HuH-7.5 (cell line): ENCODE measurements at places on chromosomes 1 and 21.

GRCh38 chr1:234564035-234565029 is 45.6 kb downstream of the IRF2BP2 start:
- no peak for DNase-seq

- no peak for DNase-seq
These were observed 10.4 kb upstream of the FCMR start for GRCh38 chr1:206932177-206932576.

DNA sequence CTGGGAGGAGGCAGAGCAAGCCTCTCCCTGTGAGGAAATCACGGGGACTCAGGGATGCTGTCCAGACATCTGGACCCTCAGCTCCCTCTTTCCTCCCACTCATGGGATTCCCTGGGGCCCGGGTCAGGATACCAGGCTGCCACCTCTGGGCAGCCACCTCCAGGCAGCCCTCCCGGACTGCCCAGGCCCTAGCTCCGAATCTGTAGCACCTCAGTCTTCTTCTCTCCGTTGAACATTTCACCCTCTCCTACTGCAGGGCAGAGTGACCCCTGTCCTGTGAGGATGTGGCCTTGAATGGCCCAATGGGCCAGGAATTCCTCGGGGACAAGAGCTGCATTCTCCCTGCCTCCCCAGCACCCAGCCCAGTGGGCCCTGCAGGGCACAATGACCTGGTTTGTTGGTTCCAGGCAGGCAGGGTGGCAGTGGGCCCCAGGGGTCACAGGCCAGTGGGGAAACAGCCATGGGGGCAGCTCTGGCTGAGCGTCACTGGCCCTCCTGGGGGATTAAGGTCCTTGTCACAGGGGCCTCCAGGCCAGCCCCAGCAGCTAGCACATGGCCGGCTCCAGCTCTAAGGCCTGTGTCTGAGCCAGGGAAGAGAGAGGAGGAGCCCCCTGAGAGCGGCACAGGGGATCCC is 9.5 kb upstream of the TTC34 start:
- no peak for DNase-seq

DNA sequence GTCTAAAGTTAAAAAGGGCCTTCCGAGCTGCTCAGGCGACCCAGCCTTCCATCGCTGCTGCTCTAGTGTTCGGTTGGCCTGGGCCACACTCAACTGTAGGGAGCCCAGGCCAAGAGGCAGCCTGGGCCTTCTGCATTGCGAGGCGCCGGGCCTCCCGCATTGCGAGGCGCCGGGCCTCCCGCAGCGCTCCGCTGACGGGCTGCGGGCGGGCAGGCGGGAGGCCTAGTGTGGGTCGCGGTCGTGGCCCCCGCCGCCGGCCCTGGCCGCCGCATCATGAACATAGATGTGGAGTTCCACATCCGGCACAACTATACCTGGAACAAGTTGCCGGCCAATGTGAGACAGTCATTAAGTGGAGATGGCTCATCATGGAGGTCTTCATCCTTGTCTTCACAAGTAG is 48.3 kb downstream of the PPIAL4G start:
- DNase-seq = no peak

DNA sequence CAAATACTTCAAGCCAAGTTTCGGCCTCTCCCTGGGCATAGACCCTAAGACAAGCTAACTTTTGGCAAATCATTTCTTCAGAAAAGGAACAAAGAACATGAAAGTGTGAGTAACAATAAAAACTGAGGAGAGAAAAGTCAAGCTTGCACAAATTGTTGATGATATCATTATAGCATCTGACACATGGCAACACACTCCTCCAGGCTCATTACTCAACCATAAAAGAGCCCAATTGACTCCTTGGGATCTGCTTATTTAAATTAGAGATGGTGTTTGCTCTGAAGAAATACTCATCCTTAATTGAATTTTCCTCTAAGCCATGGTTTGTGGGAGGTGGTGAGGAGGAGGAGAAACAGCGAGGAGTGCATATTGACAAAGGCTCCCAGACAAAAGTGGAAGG is 54.5 kb downstream of the TNFSF4 start:
- no peak for DNase-seq

DNA sequence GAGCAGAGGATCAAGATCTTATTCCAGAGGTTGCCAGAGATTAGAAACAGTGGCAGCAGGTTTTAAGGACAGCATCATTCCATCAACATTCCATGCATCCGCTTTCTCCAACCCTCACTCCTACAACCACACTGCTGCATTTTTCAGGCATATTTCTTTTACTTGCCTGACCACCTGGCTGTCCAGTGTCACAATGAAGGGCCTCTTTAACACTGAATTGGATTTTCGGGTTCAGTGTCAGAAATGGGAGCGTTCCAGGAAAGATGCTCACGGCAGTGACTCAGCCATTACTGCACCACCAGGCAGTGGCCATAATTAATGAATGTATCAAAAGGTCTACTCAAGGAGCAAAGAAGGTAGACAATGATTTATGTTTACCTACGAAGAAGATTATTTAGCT is 200.4 kb upstream of the ESRRG start:
- no peak for DNase-seq

GRCh38 chr1:228035844-228036243 is 29.0 kb downstream of the WNT3A start:
- no peak for DNase-seq

DNA sequence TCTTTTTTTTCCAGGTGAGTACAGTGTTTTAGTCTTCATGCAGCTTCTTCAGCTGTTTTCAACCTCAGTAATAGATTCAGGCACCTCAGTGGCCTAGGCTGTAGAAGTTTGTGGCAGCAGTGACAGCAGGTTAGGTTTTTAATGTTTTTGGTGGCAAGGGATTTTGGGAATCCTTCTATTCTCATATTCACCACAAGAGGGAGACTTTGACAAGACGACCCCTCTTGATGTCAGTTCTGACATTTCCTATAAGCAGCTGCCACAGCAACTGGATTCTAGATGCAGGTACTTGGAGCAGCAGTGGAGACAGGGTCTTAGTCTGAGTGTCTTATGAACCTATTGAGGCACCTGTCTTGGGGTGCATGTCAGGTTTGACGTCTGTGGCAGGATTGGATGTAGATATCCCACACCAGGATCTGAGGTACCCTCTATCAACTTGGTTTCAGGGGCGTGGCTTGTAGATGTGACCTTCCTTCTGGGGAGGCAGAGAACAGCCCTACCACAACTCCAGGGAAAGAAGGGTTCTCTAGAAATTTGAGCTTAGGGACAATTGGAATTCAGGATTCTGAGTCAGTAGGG is 1104.2 kb upstream of the TMPRSS15 start:
- DNase-seq = no peak

- DNase-seq = no peak
These were observed 992 bp upstream of the USP48 start for GRCh38 chr1:21783679-21784603.

DNA sequence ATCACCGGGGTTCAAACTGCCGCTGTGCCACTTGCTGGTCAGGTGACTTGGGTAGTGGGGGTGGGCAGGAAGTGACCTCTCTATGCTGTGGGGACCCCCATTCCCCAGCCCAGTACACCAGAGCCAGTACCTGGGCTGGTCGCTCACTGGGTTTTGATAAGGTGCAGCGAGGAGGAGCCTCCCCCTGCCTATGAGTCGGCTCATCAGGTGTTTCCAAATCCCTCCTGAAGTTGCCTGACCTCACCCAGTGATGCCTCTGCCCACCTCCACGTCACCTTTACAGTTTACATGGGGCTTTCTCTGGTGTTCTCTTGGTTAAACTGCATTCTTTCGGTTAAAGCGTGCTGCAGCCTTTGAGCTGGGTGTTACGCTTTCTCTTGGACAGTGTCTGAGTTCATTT is 58.2 kb downstream of the ARHGEF10L start:
- no peak for DNase-seq

DNA sequence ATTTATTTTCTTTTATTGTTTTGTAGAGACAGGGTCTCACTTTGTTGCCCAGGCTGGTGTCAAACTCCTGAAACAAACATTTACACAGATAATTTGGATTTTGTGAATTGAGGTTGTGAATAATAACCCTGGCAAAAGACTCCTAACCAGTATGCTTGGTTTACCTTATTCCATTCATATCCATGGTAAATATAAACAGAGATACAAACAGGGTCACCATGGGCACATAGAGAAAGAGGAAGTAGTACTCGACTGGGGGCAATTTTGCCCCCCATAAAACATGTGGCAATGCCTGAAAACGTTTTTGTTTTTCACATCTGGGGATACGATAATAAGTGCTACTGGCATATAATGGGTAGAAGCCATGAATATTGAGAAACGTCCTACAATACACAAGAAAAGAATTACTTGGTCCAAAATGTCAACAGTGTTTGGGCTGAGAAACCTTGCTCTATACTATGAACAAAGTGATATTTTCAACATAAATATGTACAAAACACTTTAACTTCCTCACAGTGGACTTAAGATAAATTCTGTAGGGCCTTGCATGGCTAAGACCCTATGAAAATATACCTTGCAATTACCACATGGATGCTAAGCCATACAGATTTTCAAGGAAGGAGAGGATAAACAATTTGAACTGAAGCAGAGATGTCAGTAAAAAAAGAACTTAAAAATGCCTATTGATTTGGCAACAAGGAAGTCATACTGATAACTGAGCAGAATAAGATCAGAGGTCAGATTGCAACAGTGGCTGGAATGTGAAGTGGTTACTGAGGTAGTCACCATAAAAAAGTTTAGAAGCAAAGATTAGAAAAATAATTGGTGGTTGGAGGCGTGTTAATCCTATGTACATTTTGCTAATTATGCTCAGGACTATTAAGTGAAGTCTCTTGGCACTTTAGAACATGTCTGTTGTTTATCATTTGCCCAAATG is 27.4 kb upstream of the ASPM start:
- DNase-seq = no peak

- no peak for DNase-seq
These were observed 5.1 kb upstream of the SMIM1 start for GRCh38 chr1:3767328-3767925.

GRCh38 chr1:208821939-208822338 is 577.8 kb upstream of the PLXNA2 start:
- DNase-seq = no peak

DNA sequence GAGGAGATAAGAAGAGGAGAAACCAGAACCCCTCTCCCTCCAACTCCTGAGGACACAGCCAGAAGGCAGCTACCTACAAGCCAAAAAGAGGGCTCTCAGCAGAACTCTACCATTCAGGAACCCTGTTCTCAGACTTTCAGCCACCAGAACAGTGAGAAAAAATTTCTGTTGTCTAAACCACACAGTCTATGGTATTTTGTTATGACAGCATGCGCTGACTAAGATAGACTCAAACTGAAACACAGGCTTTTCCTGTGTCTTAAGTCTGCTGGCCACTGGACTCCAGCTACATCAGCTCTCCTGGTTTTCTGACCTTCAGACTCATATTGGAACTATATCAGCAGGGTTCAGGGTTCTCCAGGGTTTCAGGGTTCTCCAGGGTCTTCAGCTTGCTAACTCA is 126.5 kb upstream of the TNFSF4 start:
- no peak for DNase-seq

- no peak for DNase-seq
These were observed 26.3 kb downstream of the LRRC52 start for GRCh38 chr1:165570078-165570477.
